ENCODE measurements at places on chromosomes 16 and 17. TPM values are rescaled to one million over a fixed set of nuclear protein-coding genes. Genes with fewer than 3 reads are reported as not detected.

The SPATA22 gene
- total RNA-seq: not detected

The DPEP1 gene
- total RNA-seq: 1.1 TPM

The SOX8 gene
- total RNA-seq: 8.9 TPM

The CMTM2 gene
- not detected for total RNA-seq

- H3K36me3 ChIP-seq: no peaks in the 10 kb centered on the region
- no peaks in the 10 kb centered on the region for H3K27me3 ChIP-seq
- H3K4me3 ChIP-seq: no peak overlapping the region
- DNase-seq: no peak
- peaks cover 13% of the 10 kb centered on the region for H3K4me1 ChIP-seq
Observed at GRCh38 chr17:50906443-50906842, 40.3 kb upstream of the TOB1 start.

GRCh38 chr16:1645914-1646525 lies 32.1 kb upstream of the JPT2 start:
- H3K27ac ChIP-seq: no peak overlapping the region
- no peaks in the 10 kb centered on the region for H3K27me3 ChIP-seq
- H3K36me3 ChIP-seq: peaks cover 23% of the 10 kb centered on the region
- DNase-seq: no peak
- H3K4me1 ChIP-seq: no peaks in the 10 kb centered on the region
- no peak overlapping the region for H3K4me3 ChIP-seq

DNA sequence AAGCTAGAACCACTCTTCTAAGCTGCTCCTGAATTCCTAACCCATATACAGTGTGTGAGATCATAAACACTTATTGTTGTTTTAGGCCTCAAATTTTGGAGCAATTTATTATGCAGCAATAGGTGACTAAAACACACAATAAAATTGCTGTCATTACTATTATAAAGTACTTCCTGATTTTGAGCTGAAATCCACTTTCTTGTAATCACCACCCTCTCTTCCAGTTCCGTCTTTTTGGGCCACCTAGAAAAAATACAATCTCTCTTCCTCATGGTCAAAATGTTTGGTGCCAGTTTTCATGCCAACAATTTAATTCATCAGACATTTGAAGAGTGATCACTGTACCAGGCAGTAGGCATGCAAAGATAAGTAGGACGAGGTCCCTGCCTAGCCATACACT lies 43.3 kb upstream of the NF1 start:
- no peaks in the 10 kb centered on the region for H3K27me3 ChIP-seq
- no peaks in the 10 kb centered on the region for H3K36me3 ChIP-seq
- H3K4me3 ChIP-seq: no peak overlapping the region
- H3K27ac ChIP-seq: no peak overlapping the region
- H3K4me1 ChIP-seq: no peaks in the 10 kb centered on the region

GRCh38 chr17:13346996-13347762 lies 254.6 kb downstream of the HS3ST3A1 start:
- no peaks in the 10 kb centered on the region for H3K27me3 ChIP-seq
- no peak for DNase-seq
- H3K4me1 ChIP-seq: no peaks in the 10 kb centered on the region
- H3K36me3 ChIP-seq: peaks cover 8% of the 10 kb centered on the region
- H3K4me3 ChIP-seq: no peak overlapping the region

- H3K27me3 ChIP-seq: no peaks in the 10 kb centered on the region
- H3K4me3 ChIP-seq: no peak overlapping the region
- no peak overlapping the region for H3K27ac ChIP-seq
- H3K4me1 ChIP-seq: no peaks in the 10 kb centered on the region
Observed at GRCh38 chr17:53571342-53571741, 251.4 kb upstream of the KIF2B start.

GRCh38 chr16:27385398-27385797 lies 16.6 kb upstream of the IL21R start:
- no peak overlapping the region for H3K27ac ChIP-seq
- no peak overlapping the region for H3K4me3 ChIP-seq
- no peak for DNase-seq

GRCh38 chr16:87080571-87081167 lies 236.5 kb downstream of the C16orf95 start:
- H3K36me3 ChIP-seq: peaks cover 43% of the 10 kb centered on the region
- H3K4me3 ChIP-seq: no peak overlapping the region
- DNase-seq: no peak

DNA sequence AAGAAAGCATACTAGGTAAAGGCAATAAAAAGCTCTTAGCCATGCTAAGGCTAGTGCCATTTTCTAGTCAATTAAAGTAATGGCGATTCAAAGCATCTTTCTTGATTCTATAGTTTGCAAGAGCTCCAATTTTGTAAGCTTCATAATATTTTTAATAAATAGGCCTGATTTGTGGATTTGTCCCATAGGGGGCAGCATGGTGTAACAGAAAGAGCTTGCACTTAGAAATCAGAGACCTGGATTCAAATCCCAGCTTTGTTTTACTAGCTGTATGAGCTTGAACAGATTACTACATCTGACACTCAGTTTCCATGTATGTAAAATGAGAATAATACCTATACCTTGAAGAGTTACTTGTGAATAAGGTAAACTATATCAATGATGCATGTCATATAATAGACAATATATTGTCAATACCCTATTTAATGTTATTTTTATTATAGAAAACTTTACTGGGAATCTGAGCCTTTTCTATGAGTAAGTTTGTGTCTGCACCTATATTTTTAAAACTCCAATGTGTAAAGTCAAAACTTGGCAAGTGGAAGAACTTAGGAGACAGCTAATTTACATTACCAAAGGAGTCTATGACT lies 93.6 kb upstream of the NOG start:
- no peak overlapping the region for H3K27ac ChIP-seq
- no peaks in the 10 kb centered on the region for H3K27me3 ChIP-seq
- DNase-seq: no peak

GRCh38 chr17:5759501-5759925 lies 175.2 kb upstream of the NLRP1 start:
- no peaks in the 10 kb centered on the region for H3K36me3 ChIP-seq
- H3K4me1 ChIP-seq: no peaks in the 10 kb centered on the region
- no peak for DNase-seq
- no peak overlapping the region for H3K27ac ChIP-seq

DNA sequence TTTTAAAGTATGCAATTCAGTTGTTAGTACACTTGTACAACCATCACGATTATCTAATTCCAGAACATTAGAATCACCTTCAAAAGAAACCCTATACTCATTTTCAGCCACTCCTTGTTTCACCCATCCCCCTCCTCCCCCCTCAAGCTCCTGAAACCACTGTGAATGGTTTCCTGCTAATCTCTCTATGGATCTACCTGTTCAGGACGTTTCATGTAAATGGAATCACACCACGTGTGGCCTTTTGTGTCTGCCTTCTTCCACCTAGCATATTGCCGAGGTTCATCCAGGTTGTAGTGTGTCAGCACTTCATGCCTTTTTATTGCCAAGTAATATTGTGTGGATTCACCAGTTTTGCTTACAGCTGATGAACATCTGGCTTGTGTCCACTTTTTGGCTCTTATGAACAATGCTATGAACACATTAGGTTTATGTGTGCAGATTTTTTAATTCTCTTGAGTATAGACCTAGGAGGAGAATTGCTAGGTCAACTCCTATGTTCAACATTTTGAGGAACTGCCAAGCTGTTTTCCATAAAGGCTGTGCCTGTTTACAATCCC lies 17.8 kb downstream of the EIF4A3 start:
- no peak overlapping the region for H3K27ac ChIP-seq
- H3K36me3 ChIP-seq: peaks cover 3% of the 10 kb centered on the region
- DNase-seq: no peak
- peaks cover 6% of the 10 kb centered on the region for H3K4me1 ChIP-seq

DNA sequence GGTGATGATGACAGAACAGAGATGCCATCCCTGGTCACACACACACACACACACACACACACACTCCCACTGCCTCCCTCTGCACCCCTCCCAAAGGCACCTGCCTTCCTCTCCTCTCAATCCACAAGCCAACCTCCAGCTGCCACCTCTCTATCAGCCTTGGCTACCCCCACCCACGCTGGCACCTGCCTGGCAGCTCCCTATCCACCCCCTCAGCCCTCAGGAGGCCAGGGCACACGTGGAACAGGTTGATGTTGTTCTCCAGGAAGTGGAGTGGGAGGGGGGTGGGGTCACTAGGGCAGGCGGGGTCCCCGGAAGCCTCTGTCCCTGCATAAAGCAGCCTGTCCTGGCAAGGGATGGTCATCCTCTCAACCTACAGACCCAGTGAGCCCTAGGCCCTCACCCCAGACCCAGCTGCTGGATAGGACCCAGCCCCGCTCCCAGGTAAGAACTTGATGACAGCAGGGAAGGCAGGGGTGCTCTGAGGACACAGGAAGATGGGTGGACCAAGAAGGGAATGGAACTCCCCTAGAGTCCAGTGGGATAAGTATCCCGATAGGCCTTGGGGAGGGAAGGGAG lies at the start of gene GSDMA:
Gene GSDMA, plus strand, starts transcription at position 363 of the 579 bp plus-strand sequence. CDS start 2,684 bp downstream, outside the sequence.
- no peak within 1 kb of the TSS for H3K4me3 ChIP-seq
- H3K27ac ChIP-seq: no peak within 1 kb of the TSS
- no peaks in the 10 kb centered on the region for H3K36me3 ChIP-seq
- H3K4me1 ChIP-seq: peaks cover 2% of the 10 kb centered on the region
- H3K27me3 ChIP-seq: no peaks in the 10 kb centered on the region

DNA sequence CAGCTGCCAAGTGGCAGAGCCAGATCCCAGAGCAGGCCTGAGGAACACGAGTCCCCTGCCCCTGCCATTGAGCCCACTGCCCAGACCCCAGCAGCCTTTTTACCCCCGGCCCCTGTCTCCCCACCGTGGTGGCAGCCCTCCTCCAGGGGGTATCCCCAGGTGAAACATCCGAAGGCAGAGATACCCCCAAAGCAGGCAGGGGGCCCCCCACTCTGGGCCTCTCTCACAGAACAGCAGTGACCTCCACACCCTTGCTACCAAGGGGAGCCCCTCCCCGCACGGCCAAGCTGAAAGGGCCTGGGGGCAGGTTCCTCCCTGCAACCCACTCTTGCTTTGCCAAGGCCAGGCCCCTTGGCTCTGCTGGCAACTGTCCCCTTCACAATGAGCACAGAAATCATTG lies 142.2 kb downstream of the ENGASE start:
- H3K36me3 ChIP-seq: no peaks in the 10 kb centered on the region
- H3K4me1 ChIP-seq: peaks cover 2% of the 10 kb centered on the region
- no peak for DNase-seq

- H3K4me3 ChIP-seq: no peak overlapping the region
- DNase-seq: peak; percentile 52
- peaks cover 3% of the 10 kb centered on the region for H3K4me1 ChIP-seq
- H3K27me3 ChIP-seq: no peaks in the 10 kb centered on the region
- peaks cover 2% of the 10 kb centered on the region for H3K36me3 ChIP-seq
- no peak overlapping the region for H3K27ac ChIP-seq
Observed at GRCh38 chr17:4901648-4902344, 1.1 kb downstream of the CHRNE start.

DNA sequence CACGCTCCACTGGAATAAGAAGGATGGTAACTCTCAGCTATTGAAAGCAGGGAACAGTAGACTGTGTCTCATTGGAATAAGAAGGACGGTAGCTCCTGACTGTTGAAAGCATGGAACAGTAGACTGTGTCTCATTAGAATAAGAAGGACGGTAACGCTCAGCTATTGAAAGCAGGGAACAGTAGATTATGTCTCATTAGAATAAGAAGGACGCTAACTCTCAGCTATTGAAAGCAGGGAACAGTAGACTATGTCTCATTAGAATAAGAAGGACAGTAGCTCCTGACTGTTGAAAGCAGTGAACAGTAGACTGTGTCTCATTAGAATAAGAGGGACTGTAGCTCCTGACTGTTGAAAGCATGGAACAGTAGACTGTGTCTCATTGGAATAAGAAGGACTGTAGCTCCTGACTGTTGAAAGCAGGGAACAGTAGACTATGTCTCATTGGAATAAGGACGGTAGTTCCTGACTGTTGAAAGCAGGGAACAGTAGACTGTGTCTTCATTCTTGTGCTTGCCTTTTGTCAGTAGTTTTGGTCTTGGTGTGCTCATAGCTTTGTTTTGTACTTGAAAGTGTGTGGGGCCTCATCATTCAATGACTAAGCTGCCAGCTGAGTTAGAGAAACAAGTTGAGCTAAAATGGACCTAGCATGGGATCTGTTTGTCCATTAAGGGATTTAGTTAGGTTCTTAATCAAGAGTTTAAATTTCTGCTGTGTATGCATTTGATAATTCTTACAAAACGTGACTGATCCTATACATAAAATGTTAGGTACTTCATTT lies 58.5 kb downstream of the BANP start:
- no peaks in the 10 kb centered on the region for H3K27me3 ChIP-seq
- H3K4me1 ChIP-seq: peaks cover 4% of the 10 kb centered on the region
- H3K36me3 ChIP-seq: peaks cover 67% of the 10 kb centered on the region
- no peak for DNase-seq
- peak overlapping the region; percentile 56 for H3K27ac ChIP-seq
- no peak overlapping the region for H3K4me3 ChIP-seq

- no peak within 1 kb of the TSS for H3K27ac ChIP-seq
- peak within 1 kb of the TSS; percentile 83 for H3K4me3 ChIP-seq
- peak; percentile 80 for DNase-seq
- no peaks in the 10 kb centered on the region for H3K36me3 ChIP-seq
Observed at GRCh38 chr17:16491703-16492612, at the start of gene LRRC75A. TSS of gene LRRC75A (minus strand) at chr17:16492193. CDS start at chr17:16491990, 203 bp downstream.

DNA sequence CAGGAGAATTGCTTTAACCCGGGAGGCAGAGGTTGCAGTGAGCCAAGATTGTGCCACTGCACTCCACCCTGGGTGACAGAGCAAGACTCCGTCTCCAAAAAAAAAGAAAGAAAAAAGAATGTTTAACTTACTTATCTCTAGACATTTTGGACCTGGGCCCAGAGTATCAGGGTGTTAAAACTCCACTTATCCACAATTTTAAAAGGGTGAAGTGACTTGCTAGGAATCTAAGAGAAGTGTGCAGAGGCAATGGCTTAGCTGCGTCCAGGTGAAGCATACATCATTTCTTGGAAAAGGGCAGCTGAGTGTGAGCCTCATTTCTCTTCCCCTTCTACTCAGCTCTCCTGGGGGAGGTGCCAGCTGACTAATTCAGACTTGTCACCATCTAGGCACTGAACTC lies 25.1 kb downstream of the ALDH3A2 start:
- peaks cover 79% of the 10 kb centered on the region for H3K36me3 ChIP-seq
- H3K4me1 ChIP-seq: no peaks in the 10 kb centered on the region
- H3K27ac ChIP-seq: no peak overlapping the region
- H3K27me3 ChIP-seq: no peaks in the 10 kb centered on the region
- no peak for DNase-seq
- H3K4me3 ChIP-seq: no peak overlapping the region

GRCh38 chr17:82866590-82867191 lies 26.9 kb upstream of the ZNF750 start:
- peaks cover 23% of the 10 kb centered on the region for H3K36me3 ChIP-seq
- no peaks in the 10 kb centered on the region for H3K4me1 ChIP-seq
- H3K27ac ChIP-seq: no peak overlapping the region
